Ovary (tissue), 10 donors: ENCODE measurements at places on chromosomes 5 and 9. TPM values are rescaled to one million over a fixed set of nuclear protein-coding genes. Genes with fewer than 3 reads are reported as not detected.

- DNase-seq = no peak
These were observed 167.5 kb upstream of the CLINT1 start for GRCh38 chr5:158026304-158027031.

DNA sequence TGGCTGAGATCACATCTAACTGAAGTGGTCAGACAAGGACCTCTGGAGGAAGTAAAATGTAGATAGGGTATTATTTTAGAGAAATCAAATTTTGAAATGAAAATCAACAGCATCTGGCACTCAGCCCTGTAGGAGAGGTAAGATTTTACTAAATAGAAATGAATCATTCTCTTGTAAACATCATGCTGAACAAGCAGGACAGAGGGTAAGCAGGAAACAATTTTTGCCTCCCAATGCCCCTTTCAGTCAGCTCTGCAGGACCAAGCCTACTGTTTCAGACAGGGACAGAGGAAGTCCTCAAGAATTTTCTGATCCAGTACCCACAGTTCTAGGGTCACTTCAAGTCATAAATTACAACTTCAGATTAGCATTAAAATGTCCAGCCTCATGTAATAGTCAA lies 190.1 kb downstream of the ESM1 start:
- no peak for DNase-seq

DNA sequence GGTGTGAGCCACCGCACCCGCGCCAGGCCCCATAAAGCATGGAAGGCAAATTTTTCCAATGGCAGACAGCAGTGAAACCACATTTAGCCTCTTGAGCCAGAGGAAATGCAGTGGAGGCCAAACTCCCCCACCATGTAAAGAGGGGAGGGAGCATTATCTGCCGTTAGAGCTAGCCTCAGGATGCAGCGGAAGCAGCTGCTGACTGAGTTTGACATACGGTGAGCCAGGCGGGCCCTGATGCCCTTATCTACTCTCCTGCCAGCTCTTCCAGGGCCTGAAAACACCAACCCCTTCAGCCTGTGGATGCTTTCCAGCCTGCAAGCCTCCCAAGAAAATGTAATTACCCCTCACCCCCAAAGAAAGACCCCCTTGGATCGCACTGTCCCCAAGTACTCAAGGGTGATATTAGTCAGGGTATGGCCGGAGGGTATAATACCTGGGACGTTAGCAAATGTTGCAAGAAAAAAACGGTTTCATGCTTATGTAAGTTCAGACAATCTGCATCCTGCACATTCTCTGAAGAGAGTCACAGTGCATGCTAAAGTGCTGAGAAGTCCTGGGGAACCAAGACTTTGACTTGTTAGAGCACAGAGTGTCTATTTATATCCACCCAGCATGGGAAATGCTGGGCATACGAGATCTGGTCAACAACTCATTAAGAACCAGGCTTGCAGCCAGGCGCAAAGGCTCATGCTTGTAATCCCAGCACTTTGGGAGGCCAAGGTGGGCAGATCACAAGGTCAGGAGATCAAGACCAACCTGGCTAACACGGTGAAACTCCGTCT lies 11.3 kb upstream of the GGTA1 start:
- DNase-seq = no peak

DNA sequence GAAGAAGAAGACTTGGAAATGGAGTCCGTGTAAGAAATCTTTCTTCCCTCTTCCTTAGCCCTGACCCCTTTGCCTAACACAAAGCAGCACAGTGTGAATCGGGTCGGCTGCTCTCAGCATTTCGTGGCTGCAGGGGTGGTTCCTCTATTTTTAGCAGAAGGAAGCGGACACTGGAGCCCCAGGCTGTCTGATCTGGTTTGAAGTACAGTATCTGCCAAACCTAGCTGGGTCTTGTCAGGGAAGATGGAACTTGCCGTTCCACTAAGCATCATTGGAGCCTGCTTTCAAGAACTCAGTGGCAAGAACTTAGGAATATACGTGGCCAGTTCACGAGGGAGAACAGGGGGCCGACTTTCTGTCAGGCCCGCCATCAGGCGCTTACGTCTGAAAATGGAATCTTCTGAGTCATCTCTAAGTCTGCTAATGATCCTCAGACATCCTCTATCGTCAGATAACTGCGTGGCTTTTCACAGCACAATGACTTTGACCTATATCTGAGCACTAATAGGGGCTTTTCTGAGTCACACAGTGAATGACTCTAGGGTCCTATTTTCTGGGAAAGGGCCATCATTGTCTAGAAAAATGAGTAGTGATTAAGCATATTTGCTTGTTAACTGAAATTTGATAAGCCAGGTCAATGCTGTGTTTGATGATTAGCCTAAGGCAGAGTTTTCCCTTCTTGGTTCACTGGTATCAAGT lies 43.3 kb upstream of the NCS1 start:
- no peak for DNase-seq

GRCh38 chr9:110847671-110848070 lies 179.1 kb downstream of the MUSK start:
- DNase-seq = no peak

DNA sequence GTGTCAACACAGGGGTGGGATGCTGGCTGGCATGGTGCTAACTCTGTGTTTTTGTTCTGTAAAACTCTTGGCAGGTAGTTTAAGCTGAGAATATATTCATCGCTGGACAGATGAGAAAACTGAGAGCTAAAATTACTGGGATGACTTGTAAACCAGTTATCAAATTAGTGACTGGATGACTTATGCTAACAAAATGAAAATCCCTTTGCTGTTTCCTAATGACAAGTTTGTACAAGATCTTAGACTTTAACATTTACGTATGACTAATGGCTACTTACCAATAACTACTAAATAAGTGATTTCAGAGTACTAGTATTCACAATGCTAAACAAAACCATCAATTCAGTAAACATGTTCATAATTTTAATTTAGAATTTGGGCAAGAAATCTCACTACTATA lies 854.8 kb upstream of the ARRDC3 start:
- DNase-seq = no peak

GRCh38 chr5:109688630-109688969 lies 1.1 kb upstream of the MAN2A1 start:
- no peak for DNase-seq

- no peak for DNase-seq
These were observed 67.8 kb downstream of the COL23A1 start for GRCh38 chr5:178522361-178522760.

- DNase-seq = no peak
These were observed 48.4 kb downstream of the MRPL36 start for GRCh38 chr5:1751026-1751863.

DNA sequence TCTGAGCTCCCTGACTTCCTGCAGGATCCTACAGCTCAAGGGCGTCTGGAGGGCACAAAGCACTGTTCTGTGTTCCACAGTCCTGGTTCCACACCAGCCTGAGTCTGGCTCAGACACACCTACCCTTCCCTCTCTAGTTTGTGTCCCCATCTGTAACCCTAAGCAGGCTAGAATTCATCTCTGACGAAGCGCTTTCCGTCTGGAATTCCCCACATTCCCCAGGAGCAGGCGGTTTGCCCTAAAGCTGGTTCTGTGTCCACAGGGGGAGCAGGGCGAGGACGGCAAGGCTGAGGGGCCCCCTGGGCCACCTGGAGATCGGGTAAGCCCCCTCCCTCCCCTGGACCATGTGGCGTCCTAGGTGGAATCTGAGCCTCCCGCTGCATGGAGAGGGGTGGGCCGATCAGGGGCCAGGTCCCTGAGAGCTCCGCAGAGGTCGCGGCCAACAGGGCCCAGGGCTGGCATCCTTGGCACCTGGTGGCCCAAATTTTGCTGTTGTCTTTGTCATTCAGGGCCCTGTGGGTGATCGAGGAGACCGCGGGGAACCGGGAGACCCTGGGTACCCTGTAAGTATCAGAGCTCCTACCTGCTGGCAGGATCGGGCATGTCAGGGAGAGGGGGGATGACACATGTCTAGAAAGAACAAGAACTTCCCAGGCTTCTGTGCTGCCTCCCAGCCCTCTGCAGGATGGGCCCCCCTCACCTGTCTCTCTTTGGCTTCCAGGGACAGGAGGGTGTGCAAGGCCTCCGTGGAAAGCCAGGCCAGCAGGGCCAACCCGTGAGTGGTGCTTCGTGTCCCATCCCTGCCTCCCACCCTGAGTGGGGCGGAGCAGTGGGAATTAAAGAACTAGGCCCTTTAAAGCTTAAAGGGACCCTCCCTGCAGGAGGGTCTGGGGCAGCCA lies 34.5 kb upstream of the ORM1 start:
- peak; percentile 17 for DNase-seq

DNA sequence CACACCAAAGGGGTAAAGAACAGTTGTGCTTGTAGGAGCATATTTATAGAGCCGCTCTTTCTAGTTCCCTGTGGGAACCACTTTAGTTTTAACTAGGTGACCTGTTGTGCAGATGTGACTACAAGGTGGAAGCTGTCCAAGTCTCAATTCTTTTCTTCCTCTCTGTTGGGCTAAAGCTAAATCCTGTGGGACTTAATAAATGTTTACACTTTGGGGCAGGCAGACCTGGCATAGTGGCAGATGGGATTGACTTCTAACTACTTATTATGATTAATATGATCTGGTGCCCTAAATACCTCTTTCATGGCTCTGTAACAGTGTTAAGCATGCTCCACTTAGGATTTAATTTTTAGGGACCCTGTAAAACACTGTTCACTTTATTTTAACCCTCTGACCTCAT lies 265.3 kb downstream of the KCTD16 start:
- DNase-seq = no peak

DNA sequence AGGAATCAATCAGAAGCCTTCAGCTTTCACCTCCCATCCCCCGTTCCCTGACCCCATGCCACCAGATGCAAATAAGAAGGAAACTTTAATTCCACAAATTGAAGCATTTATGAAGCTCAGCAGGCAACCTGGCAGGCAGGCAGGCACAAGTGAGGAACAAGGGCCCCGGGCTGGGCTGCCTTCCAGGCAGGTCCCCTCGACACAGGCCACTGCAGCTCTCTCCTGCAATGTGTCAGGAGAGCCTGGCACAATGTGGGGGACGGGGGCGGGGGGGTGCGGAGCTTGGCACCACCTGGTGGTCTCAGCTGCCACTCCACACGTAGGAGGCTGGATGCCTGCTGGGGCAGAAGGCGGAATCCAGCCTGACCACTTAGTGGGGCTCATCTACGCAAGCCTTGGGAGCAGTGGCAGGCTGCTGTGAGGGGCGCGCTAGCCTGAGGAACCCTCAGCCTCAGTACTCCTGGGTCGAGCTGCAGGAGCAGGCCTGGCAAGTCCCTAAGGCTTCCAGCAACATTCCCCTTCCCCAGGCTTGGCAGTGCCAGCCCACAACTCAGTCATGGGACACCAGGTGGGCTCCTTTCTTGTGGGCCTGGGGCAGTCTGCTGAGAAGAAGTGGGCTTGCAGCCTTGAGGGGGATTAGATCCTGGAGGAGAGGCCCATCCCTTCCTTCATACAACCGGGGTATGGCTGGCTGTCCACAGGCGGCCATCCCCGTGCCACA lies 50.2 kb upstream of the KCNMB1 start:
- no peak for DNase-seq

GRCh38 chr5:180109920-180110319 lies 38.4 kb upstream of the RNF130 start:
- no peak for DNase-seq

GRCh38 chr9:34087370-34087769 lies 38.7 kb upstream of the UBAP2 start:
- DNase-seq = no peak

DNA sequence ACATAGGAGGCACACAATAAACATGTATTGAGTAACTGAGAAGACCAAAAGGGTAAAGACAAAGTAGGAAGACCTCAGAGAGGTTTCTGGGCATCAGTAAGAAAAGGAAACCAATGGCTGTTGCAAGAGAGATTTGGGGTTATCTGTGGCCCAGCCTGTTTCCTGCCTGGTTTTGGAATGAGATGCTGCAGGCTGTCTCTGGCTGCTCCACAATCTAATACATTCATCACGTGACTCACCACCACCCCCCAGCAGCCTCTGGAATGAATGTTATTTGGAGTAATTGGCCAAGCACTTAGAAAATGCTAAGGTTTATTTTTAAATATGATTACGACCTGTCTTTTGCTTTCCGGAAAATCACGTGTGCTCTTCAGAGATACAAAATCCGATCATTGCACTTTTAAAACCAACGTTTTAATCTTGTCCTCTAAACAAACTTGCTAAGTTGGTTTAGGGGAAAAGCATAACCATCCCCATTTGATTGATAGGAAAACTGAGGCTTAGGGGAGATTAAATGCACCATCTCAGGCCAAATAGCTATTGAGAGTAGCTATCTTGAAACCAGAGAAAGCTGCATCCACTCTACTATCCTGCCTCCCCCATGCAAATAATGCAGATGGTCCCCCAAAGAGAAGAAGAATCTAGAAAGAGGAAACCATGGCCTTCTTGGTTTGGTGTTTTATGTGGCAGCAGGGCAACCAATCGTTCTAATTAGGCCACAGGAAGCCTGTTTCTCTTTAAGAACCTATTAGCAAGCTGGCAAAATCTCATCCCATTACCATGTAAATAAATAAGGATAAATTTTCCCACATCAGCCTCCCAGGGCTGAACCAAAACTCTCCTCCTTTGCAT lies 151.8 kb upstream of the ADRA1B start:
- DNase-seq = no peak

DNA sequence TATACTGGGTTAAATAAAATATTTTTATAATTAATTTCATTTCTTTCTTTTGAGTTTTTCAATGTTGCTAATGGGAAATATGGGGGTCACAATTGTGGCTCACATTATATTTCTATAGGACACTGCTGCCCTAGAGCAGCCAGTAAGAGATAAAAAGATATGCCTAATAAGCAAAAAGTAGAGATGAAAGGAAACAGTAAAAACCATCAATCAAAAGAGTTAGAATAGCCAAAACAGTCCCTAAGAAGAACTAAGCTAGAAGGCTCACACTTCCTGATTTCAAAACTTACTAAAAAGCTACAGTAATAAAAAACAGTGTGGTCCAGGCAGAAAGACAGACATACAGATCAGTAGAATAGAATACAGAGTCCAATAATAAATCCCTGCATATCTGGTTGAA lies 104.4 kb downstream of the FANCC start:
- DNase-seq = no peak

IRX2 gene
- not detected for total RNA-seq

ZNF483 gene
- total RNA-seq = 32.0 TPM

FBP1 gene
- 2.4 TPM for total RNA-seq

LCN9 gene
- not detected for total RNA-seq

STPG3 gene
- not detected for total RNA-seq
